ENCODE measurements at places on chromosomes 6 and 20.

DNA sequence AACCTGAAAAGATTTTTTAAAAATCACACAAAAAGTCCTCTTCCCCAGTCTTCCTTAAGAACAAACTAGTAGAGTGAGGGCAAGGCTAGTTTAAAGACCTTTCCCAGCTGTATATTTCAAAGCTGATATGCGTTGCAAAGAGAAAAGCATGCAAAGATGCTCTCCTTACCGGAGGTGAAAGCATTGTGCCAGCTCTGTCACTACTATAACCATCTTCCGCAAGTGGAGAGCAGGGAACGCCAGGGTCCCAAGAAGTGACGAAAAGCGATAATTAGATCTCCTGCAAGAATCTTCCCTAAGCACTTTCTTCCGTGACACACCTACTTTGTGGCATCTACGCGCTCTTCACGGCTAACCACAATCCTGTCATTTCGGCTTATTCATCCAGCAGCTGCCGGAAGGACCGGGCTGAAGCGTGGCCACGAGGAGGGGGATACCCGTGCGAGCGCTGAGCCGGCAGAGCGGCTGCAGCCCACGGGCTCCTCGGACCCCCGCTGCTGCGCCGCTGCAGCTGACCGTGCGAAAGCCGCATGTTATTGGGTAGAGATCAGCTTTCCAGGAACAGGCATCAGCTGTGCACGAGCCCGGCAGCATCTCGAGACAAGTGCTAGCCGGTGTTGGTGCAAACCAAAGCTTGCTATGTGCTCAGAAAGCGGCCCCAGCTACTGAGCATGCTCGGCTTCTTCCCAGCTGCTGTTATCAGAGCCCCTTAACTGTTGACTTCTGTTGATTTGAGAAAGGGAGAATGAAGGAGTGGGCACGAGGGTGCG lies 57.2 kb upstream of the ARHGAP18 start:
- DNase-seq: peak; percentile 30

GRCh38 chr6:71886184-71887005 lies at the start of gene RIMS1:
Gene RIMS1 (plus strand): TSS chr6:71886550. CDS start chr6:71887024, 474 bp downstream.
- DNase-seq: no peak

DNA sequence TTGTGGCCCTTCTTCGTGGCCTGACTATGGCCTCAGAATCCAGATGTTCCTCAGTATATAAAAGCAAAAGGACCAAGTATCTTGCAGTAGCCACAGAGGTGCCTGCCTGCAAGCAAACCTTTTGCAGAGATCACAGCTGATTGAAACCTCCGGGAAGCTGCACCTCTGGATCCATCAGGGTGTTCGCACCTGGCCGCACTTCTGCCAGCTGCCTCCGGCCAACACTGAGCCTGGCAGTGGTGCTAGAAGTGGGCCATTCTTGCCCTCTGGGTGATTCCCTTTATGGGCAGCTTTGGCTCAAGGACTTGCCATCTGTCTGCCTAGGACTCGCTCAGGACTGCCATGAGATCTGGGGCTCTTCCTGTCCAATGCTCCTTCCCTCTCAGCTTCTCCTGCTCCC lies 214.6 kb upstream of the ECI2 start:
- DNase-seq: no peak

GRCh38 chr20:41347523-41348429 lies 7.2 kb downstream of the LPIN3 start:
- no peak for DNase-seq

DNA sequence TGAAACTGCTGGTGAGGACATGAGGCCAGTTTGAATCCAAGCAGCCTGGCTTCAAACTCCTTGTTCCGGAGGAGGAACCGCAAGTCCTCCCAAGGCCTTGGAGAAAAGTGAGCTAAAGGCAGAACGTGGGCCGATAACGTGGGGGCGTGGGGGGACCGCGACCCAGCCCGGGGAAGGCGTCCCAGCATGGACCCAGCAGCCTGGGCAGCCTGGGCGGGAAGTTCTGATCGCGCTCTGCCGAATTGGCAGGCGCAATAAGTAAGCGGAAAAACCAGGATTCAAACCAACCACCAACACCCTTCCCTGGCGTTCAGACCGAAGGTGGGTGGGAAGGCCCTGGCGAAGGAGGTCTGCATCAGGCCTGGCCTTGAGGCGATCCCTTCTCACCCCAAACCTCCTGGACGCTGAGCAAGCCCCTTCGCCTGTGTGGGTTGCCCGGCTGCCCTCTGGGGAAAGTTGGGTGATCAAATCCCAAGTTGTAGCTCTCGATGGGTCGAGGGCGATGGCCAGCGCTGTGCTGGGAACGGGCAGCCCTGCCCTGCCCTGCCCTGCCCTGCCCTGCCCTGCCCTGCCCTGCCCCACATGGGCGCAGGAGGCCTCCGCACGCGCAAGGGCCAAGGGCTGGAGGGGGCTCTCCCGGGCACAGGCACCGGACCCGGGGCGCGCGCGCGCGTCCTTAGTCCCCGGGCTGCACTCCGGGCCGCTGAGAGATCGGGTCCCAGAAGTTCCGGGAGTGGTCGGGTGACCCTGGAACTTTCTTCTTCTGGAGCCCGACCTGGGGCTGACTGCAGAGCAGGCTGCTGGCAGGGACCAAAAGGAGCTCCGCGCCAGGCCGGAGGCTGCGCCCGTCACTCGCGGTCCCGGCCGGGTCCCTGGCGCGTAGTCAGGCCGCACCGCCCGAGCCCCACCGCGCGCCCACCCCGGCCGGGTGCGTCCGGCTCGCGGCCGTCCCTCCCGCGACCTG lies 637 bp upstream of the SLC22A3 start:
- no peak for DNase-seq

DNA sequence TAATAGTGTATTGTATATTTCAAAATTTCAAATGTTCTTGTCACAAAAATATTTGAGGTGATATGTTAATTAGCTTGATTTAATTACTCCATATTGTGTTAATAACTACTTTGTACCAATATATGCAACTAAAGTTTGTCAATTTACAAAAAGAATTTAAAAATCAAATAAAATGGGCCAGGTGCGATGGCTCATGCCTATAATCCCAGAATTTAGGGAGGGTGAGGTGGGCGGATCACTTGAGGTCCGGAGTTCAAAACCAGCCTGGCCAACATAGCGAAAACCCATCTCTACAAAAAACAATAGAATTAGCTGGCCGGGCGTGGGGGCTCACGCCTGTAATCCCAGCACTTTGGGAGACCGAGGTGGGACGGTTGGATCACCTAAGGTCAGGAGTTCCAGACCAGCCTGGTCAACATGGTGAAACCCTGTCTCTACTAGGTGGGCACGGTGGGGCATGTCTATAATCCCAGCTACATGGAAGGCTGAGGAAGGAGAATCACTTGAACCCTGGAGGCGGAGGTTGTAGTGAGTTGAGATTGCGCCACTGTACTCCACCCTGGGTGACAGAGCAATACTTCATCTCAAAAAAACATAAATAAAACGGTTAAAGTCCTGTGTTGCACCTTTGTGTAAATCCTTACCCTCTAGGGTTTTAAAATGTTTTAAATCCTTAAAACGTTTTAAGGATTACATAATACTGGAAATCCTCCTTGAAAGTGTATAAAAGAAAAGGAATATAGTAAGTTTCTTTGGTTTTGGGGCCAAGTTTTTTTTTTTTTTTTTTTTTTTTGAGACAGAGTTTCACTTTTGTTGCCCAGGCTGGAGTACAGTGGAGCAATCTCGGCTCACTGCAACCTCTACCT lies 4.0 kb downstream of the HSPA1B start:
- no peak for DNase-seq

All from stimulated activated CD8-positive, alpha-beta memory T cell treated with anti-CD3 and anti-CD28 coated beads, Interleukin-12 subunit alpha, Interleukin-12 subunit beta, amount 100 ng/mL, for 1 hour (primary cell).